ENCODE measurements at places on chromosomes 1 and 21.

DNA sequence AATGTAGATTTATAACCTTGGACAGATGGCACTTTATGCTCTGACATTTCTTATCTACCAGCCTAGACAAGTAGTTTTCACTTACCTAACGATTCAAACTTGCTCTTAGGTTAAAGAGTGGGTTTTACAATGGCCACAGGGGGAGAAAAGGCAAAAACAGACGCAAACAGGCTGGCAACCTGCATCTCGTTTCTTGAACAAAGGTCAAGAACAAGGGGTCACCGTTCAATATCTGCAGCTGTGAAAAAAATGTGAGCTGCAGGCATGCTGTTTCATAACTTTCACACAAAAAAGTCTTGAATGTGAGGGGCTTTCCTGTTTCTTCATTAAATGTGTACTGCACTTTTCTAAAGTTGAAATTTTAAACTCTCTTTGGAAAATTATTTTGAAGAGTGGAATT is 49.4 kb downstream of the SYDE2 start:
- no peak for DNase-seq

- DNase-seq: no peak
Measured at GRCh38 chr21:24881506-24881905, 725.8 kb downstream of the MRPL39 start.

- no peak for DNase-seq
Measured at GRCh38 chr21:41603476-41603875, 95.5 kb upstream of the TMPRSS2 start.

DNA sequence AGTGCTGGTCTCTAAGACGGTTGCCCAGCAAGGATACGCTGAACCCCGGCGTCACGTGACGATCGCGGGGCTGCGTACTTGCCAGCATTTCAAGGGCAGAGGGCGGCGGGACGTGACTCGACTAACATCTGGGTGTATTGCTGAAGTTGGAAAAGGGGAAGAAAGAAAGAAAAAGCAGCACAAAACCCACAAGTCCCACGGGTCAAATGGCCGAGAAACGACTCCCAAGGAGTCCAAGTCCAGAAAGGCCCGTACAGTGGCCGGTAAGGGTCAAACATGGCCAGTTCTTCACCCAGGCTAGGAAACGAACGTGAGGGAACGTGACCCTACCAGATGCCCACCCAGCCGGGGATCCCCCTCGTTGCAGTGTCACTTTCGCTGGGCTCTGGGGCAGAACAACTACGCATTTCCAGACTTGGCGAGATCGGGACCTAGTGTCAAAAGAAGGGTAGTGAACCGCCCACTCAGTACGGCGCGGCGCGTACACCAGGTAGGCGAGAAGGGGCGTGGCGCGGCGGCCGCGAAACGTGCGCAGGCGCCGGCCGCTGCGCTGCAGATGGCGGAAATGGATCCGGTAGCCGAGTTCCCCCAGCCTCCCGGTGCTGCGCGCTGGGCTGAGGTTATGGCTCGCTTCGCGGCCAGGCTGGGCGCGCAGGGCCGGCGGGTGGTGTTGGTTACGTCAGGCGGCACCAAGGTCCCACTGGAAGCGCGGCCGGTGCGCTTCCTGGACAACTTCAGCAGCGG is at the start of the genes PPCS and ZMYND12:
PPCS (plus strand) TSS at position 534 of the 744 bp plus-strand sequence; CDS start at position 557, 23 bp downstream.
ZMYND12 (minus strand) TSS at position 13 of the 744 bp plus-strand sequence. CDS start 25 bp downstream, outside the sequence.
- DNase-seq: peak; percentile 92

- DNase-seq: peak; percentile 1
Measured at GRCh38 chr1:64663668-64664067, 81.2 kb upstream of the RAVER2 start.

GRCh38 chr1:81708250-81708649 is 92.5 kb upstream of the ADGRL2 start:
- no peak for DNase-seq

DNA sequence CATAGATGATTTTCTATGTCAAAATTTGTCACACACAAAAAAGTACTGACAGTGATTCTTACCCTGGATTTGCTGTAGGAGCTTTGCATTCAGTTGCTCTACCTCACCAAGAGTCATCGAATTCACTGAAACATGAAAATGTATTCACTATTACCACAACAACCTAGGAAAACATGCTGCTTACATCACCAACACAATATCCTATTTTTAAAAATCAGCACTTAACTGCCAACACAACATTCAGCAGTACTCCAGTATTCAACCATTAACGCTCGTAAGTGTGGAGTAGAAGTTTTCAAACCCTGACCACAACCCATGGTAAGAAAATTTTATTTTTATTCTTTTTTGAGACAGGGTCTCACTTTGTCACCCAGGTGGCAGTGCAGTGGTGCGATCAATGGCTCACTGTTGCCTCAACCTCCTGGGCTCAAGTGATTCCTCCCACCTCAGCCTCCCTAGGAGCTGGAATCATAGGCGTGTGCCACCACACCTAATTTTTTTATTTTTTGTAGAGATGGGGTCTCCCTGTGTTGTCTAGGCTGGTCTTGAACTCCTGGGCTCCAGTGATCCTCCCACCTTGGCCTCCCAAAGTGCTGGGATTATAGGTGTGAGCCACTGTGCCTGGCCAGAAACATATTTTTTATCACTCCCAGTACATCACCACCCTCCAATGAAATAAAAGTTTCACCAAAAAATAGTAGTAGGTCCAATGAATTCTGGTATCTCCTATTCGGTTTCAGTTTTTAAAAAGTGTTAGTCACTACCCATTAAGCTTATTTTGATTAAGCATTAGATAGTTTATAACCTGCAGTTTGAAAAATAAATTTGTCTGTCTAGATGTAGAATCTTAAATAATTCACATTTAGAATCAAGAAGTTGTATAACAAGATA is 23.8 kb downstream of the C21orf91 start:
- no peak for DNase-seq

DNA sequence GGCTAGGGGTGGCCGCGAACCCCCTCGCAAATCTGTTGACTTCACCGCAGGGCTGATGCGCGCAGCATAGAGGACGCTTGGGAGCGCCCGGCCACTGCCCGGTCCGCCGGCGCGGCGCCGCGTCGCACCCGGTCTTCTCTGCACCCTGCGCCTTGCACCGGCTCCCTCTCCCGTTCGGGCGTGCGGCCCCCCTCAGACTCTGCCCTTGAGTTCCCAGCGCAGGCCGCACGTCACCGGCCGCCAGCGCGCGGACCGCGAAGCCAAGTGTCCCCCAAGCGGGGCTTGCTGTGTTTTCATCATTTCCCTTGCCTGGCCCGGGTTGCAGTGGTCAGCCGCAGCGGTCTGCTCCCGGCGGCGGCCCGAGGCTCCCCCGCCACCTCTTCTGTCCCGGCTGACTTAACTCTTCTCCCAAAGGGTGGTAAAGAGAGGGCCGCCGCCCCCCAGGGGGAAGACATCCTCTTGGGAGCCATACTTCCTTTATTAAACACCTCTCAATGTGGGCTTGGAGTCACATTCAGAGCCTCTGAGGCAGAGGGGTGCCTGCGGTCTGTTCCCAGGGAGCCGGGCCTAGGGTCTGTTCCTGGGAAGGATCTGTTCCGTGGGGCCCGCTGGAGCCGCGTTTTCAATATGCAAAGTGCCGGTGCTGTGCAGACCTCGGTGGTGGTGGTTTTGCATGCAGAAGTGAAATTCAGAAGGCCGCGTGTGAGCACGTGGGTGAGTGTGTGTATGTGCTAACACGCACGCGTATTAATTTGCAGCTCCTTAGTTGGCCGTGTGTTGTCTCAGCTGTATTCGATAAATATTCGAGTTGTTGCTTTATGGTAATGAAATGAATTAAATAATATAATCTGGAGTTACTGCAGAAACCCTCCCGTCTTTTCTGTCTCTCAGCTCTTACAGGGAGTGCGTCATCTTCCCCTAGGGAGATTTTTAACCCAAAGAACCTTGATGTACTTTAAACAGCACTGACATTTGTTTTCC is 17.6 kb downstream of the PBX1 start:
- DNase-seq: no peak

Measured in CD4-positive, alpha-beta T cell treated with Interleukin-6 for 4 hours (primary cell).